ENCODE measurements at places on chromosomes 6 and 20.

GRCh38 chr20:10080574-10080973 lies 45.8 kb downstream of the ANKEF1 start:
- DNase-seq: no peak

DNA sequence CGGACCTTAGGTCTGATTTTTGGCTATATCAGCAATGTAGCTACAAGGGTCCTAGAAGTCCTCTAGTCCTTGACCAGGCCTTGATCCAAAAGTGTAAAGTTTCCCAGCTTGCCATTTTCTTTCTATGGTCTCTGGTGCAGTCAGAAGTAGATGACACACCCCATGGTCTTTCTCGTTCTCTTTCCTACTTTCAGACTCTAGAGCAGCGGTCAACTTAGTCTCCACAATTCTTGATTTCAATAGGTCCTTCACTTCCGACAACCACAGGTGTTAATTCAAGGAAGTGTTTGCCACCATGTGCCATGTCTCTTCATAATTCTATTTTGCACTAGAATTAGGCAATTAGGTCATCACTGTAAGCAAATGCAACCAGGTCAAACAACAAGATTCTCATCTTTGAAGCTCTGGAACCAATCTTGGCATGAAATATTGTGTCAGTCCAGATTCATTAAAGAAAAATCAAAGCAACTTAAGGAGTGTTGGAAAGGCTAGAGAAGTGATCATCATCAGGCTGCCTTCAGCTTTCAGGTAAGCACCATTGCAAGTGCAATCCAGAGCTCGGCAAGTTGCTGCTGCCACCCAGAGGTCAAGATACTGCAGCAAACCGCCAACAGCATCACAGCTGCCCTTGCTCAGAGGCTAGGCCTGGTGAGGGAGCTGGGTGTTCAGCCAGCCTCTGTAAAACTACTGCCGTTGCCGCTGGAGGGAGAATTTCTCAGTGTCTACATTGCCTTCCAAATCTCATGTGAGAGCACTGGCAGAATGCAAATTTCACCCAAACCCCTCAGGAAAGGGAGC lies 5.6 kb upstream of the SYNE1 start:
- no peak for DNase-seq

- no peak for DNase-seq
Measured at GRCh38 chr20:44398335-44398734, 42.8 kb downstream of the HNF4A start.

DNA sequence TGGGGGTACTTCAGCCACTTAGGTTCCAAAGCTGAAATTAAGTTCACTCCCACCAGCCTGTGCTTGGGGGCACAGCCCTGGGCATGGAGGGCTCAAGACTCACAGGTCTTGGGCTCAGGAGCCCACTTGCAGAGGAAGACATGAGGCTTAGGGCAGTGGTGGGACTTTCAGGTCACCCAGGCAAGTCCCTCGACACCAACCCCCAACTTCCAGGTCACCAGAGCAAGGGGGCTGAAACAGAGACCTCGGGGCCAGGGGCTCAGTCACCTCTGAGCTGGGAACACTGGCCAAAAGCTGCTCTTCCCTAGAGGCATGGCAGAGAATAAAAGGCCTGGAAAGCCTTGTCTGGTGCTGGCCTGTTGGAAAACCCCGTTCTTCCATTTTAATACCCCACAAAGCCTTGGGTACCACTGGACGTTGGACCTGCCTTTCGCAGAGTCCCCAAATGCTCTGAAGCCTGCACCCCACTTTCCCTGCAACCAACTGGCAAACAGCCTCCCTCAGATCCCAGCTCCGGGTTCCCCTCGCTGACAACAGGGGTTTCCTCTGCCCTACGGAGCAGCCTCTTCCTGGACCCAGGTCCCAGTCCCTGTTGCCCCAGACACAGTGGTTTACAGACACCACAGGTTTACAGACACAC lies 160.9 kb upstream of the PMEPA1 start:
- DNase-seq: no peak

DNA sequence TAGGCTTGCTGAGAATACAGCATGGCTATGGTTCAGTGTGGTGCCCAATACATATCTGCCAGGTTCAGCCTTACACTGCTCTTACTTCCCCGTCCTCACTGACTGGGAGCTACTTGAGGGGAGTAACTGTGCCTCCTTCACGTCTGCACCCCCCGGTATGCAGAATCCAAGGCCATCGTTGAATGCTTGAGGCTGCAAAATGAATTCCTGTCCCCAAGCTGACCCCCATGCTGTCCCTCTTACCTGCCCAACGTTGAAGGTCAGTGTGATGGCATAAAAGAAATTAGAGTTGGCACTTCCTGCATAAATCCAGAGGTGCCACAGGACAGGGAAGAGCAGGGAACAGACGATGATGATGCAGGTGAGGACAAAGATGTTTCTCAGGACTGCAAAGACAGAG lies 16.3 kb downstream of the MAP1LC3A start:
- no peak for DNase-seq

GRCh38 chr20:14555676-14556075 lies 218.3 kb upstream of the FLRT3 start:
- no peak for DNase-seq

DNA sequence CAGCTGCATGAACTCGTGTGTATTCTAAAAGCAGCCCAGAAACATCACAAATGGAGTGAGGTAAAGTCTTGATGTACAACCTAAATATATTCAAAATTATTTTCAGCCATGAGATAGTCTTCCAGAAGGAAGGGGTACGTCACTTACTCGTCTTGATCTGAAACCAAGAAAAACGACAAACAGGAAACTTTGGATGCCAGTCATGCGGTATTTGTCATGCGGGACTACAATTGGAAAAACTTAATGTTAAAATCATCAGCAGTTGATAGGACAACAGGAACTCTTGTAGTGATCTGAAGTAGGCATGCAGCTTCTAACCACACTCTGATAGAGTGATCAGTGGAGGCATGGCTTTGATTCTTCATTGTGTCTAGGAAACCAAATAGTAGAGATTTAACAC lies 29.7 kb downstream of the FAM217A start:
- DNase-seq: no peak

DNA sequence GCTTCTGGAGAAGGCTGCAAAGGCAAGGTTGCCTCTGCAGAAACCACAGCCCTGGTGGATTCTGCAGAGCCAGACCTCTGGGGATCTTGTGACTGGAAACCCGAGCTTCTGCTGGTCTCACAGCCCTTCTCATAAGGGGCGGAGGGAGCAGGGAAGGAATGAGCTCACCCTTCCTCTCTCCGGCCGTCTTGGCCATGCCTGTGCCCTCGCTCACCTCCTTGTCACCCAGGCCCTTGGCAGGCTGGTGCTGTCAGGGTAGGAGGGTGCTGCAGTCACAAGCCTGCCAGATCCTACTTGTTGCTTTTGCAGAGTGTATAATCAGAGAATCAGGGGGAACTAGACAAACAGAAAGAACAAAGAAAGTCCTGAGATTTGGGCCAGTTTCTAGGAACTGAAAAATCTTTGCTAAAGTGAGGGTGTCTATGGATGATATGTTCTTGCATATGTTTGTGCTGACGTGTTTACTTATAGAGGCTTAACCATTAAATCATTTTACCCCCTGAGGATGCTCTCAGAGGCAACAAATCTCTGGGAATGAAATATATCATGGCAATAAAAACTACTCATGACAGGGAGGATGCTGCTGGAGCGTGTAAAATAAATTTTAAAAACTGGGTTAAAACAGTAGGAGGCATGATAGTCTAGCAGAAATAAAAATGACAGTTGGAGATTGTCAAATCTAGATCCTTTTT lies 244.9 kb upstream of the SOX4 start:
- DNase-seq: no peak

DNA sequence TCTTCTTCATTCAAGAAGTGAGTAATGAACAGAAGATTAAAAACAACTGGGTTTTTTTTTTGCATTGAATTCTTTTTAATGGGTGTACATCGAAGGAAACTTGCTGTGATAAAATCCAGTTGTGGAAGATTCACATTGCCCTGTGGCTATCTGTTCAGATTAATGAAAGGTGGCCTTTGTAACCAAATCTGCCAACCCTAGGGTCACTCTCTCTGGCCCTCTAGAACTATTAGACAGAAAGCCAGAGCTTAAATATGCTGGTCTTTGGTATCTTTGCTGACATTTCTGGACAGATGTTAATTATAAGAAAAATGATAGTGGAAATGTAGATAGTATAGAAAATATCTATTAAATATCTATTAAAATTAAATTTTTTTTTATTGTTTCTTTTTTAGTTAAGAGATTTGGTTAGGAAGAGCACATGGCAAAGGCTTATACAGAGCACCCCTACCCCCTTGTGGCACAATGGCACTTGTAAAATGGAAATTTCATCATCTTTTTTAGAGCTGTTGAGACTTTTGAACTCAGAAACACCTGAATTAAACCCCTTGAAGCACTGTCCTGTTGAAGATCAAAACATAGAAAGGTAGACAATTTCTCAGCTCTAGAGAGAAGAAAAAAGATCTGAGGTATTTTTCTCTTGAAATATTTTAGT lies 572.5 kb downstream of the PKHD1 start:
- no peak for DNase-seq

DNA sequence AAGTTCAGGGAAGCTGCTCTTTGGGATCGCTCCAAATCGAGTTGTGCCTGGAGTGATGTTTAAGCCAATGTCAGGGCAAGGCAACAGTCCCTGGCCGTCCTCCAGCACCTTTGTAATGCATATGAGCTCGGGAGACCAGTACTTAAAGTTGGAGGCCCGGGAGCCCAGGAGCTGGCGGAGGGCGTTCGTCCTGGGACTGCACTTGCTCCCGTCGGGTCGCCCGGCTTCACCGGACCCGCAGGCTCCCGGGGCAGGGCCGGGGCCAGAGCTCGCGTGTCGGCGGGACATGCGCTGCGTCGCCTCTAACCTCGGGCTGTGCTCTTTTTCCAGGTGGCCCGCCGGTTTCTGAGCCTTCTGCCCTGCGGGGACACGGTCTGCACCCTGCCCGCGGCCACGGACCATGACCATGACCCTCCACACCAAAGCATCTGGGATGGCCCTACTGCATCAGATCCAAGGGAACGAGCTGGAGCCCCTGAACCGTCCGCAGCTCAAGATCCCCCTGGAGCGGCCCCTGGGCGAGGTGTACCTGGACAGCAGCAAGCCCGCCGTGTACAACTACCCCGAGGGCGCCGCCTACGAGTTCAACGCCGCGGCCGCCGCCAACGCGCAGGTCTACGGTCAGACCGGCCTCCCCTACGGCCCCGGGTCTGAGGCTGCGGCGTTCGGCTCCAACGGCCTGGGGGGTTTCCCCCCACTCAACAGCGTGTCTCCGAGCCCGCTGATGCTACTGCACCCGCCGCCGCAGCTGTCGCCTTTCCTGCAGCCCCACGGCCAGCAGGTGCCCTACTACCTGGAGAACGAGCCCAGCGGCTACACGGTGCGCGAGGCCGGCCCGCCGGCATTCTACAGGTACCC lies at the start of gene ESR1:
Gene ESR1, plus strand, starts transcription at position 170 of the 858 bp plus-strand sequence. Its CDS starts 231 bp downstream, at position 401.
- DNase-seq: no peak

DNA sequence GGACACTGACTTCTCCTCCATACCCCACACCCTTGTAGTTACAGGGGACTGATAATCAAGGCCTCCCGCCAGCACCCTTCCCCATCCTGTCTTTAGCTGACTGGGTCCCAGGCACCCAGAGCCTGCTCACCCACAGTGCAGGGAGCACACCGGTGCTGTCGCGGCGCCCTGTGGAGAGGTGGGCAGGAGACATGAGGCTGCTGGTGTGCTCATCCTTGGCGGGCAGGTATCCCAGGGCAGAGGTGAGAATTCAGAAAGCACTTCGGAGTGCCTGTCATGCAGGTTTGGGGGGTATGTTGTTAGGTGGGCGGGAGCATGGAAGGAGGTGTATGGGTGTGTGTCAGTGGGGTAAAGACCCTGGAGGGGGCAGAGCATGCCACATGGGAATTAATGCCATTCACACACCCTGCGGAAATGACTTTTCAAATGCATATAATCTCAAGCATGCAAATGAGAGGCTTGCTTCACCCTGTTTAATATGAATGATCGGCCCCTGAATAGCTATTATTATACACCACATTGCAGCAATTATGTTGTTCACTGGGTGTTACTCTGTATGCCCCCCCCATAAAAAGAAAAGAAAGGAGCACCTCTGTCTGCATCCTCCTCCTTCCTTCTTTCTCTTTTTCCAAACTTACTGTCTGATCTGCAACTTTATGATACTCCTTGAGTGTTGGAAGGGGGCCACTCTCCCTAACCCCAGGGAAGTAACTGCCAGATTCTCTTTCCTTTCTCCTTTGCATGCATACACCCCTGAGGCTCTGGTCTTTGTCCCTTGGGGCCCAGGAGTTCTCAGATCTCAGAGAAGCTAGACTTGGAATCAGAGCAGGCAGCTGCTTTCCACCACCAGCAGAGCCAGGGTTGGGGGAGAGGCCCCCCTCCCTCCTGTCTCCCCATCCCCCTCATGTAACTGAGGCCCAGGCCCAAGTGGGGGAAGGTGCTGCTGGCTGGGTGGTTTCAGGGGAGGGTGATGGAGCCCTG lies 16.0 kb downstream of the FOXP4 start:
- no peak for DNase-seq

- DNase-seq: no peak
Measured at GRCh38 chr6:167570460-167571400, 245.8 kb downstream of the TTLL2 start.

GRCh38 chr20:25204550-25205276 lies 9.2 kb downstream of the ENTPD6 start:
- DNase-seq: no peak

DNA sequence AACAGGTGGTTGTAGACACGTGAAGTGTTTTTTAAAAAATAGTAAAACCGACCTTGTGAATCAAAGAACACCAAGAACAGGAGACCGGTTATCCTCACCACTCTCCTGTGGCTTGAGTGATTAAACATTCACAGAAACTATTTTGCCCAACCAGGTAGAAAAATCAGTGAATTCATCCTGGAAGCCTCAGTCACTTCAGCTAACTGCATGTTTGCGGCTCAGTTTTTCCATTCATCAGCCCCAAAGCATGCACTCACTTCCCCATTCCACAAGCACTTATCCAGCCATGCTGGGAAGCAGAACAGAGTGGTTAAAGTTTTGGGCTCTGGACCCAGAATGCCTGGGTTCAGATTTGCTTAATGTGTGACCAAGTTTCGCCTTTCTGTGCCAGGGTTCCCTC lies 2.4 kb downstream of the LRRN4 start:
- DNase-seq: peak; percentile 37

DNA sequence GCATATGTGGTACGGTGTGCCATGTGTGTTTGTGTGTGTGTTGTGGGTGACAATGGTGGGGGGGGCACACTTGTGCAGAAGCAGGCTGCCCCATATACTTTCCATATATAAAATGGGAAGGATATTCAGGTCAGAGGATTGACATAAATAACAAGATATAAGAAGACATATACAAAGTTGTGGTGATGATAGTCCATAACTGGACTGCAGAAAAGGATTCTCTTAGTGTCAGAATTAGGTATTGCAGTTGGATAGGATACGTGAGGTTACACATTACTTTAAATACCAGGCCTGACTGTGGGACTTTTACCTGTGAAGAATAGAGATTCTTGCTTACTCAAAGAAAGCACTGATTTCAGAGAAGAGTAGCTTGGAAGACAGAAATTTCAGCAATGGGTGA lies 1260.3 kb downstream of the EPHA7 start:
- DNase-seq: no peak

DNA sequence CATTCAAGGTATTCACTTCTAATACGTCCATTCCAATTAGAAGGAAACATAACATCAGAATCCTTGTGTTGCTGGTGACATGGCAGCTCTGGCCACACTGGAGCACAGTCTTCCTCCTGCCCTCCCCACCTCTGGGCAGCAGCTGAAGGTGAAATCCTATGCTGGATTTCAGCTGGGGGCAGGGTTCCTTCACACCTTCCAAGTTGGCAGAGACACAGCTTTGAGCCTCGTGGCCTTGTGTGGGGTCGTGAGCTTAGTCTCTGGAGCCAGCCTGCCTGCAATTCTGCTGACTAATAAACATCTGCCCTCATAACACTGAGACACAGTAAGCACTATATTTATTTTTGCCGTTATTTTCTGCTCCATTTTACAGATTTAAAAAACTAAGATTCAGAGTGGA lies 218.9 kb upstream of the RIN2 start:
- DNase-seq: no peak
